ENCODE measurements at places on chromosomes 6 and 20.
A peak's percentile ranks its signal among the peaks of the same experiment; 100 is the strongest.

- no peak for DNase-seq
These were observed 236.3 kb upstream of the ZNF217 start for GRCh38 chr20:53829724-53830521.

- no peak for DNase-seq
These were observed 91.2 kb upstream of the SIRPA start for GRCh38 chr20:1803932-1804501.

DNA sequence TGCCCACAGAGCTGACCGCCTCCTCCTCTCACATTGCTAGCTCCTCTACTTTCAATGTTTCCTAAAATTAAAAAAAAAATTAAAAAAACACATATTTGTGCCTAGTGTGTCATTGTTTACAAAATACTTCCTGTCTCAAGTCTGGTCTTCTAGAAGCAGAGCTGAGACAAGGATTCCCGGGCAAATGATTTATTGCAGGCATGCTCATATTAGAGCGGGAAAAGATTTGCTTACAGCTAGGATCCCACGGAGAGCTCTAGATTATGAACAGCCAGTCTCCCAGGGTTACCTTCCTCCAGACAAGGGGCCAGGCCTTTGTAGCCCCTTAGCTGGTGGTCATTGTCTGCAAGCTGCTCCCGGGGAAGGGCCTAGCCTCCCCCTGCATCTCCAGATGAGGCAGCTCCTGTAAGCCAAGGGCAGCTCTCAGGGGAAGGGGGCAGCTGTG lies 9.4 kb downstream of the PACSIN1 start:
- no peak for DNase-seq

DNA sequence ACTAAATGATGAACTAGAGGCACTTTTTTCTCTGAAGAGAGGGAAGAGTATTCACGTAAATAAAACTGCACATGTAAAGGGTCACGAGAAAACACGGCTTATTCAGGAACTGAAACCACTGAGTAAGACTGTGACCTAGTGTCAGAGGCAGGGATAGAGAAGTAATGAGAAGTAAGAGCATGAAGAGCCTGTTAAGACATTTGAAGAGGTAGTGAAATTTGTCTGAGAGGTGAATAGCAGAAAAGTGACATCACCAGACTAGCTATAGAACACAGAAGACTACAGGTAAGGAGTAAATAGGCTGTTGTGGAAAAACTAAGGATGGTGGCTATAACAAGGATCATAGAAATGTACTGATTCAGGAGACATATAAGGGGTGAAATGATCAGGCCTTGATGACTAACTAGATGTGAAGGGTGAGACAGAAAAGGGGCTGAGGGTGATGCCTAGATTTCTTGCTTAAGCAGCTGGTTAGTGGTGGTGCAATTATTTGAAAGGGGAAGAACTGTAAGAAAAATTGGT lies 76.8 kb downstream of the REV3L start:
- DNase-seq, result no peak

- DNase-seq, result no peak
These were observed 186.7 kb upstream of the VGLL2 start for GRCh38 chr6:117078624-117079023.

GRCh38 chr6:106064756-106065155 lies 21.4 kb upstream of the PRDM1 start:
- no peak for DNase-seq

DNA sequence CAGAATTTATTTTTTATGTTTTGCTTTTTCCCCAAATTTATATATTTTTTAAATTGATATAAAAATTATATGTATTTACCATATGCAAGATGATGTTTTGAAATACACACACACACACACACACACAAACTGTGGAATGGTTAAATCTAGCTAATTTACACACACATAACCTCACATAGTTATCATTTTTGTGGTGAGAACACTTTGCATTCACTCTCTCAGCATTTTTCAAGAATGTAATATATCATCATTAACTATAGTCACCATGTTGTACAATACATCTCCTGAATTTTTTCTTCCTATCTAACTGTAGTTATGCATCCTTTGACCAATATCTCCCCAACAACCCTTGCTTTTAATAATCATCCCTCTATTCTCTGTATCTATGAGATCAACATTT lies 52.2 kb downstream of the GFRAL start:
- no peak for DNase-seq

DNA sequence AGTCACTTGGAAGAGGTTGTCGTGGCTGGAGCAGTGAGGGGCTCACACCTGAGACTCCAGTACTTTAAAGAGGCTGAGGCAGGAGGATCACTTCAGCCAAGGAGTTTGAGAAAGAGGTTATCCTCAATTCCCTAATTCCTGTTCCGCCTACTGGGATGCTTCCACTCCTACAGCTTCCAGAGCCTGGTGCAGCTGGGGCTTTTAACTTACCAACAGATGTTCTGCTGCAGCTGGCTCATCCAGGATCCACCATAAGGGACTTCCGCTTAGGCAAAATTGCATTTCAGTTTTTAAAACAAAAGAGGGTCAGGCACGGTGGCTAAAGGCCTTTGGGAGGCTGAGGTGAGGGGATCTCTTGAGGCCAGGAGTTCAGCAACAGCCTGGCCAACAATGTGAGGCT lies 59.1 kb upstream of the CDYL start:
- DNase-seq, result no peak

DNA sequence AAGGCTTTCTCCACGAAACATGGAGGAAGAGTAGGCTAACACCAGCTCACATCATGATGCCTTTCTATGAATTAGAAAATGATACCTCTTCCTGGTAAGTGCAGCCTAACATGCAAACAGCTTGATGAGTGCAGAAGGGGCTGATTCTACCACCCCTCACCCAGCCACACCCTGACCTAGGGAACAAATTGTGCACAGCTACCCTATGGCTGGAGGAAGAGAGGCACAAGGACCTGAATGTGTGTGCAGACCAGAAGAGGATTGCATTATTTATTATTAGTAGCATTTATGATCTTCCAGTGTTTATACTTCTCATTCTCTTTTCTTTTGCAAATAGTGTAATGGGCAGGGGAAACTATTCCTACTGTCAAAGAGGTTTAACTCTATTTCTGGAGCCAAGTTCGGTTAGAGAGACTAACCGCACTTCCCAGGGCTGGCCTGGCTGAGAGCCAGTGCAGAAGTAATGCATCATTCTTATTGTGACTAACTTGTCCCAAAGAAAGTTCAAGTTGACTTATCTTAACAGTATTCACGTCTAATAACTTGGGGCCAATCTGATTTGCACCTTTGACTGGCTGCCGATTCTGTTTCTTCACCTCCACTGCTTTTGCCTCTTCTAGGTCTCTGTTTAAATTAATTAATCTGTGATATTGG lies 237.5 kb downstream of the CD83 start:
- no peak for DNase-seq

GRCh38 chr20:25223179-25223661 lies 24.7 kb upstream of the PYGB start:
- DNase-seq, result no peak

GRCh38 chr6:1895721-1896120 lies 286.0 kb downstream of the FOXC1 start:
- DNase-seq, result no peak

DNA sequence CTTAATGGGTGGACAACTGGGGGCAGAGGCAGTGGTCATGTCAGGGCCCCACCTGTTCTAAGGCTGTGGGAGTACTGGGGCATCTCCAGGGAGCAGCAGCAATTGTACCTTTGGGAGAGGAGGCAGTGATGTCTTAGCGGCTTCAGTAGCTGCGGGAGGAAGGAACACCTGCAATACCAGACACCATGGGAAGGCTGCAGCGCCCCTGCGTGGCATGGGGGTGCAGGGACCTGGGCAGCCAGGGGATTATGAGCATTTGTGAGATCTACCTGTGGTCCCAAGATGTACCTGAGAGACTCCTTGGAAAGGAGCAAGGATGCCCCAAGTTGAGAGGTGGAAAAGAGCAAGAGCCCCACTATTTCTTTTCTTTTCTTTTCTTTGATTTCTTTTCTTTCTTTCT lies 112.1 kb upstream of the GPR6 start:
- DNase-seq, result no peak

- DNase-seq, result no peak
These were observed 411.7 kb upstream of the SOX4 start for GRCh38 chr6:21181866-21182265.

DNA sequence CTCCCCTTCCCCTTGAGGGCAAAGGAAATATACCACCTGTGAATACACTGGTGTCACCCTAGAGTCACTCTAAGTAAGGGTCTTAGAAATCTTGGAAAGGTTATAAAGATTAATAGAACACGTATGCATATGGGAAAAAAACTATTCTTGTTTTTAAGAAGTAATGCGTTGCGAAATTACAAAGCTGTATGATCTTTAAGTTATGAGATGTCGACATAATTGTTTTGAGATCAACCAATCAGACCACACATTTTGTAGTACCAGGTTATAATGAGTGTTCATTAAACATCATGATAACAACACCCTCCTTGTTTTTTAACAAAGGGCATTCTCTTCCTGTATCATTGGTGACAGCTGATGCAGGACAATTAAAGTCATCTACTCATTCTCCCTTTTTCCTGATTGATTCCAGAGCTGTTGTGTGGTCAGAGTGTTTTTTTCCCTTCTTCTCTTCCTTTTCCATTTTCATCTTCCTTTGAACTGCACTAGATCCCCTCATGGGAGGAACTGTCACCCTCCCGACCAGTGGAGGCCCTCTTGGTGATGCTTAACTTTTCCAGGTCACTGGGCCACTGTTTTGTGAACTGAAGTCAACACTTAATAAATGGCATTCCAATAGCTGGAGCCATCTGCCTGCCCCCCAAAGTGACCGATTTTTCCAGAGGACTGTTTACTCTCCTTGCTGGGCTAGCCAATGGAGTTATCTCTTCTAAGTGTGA lies 37.0 kb downstream of the PRDM1 start:
- no peak for DNase-seq

- no peak for DNase-seq
These were observed 18.5 kb upstream of the C6orf141 start for GRCh38 chr6:49531774-49532569.

GRCh38 chr6:4340544-4340943 lies 205.2 kb upstream of the ECI2 start:
- no peak for DNase-seq

GRCh38 chr6:169890049-169890448 lies 138.6 kb downstream of the ERMARD start:
- no peak for DNase-seq

DNA sequence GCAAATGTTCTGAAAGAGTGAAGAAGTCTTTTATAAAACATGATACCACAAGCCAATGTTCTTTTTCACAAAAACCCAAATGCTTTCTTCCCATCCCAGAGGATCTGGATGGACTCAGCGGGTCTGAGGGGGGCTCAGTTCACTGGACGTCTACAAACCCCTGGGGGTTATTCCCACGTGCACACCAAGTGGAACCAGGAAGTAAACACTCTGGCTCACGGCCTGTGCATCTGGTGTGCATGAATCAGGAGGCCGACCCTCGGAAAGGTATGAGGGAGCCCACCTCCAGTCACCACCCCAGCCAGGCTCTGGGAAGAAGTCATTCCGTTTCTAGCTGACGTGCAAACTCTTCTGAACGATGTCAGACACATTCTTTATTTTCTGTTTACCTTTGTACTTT lies 252.2 kb downstream of the DLL1 start:
- DNase-seq, result no peak

DNA sequence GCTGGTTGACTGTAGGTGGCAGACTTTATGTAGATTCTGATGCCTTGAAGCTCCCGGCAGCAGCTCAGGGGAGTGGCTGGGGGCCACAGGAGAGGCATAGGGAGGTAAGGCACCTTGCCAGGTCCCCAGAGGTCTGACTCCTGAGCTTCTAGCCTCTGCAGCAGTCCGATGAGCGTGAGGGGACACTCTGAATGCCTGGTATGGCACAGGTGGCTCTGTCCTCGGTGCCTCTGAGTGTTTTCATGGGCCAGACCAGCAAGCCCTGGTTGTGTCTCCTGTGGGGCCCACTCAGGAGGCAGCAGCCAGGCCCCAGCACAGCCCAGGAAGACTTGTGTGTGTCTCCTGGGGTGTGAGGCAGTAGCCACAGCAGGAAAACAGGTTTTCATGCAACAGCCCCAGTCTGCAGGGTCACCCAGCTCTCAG lies 39.7 kb upstream of the IRF4 start:
- no peak for DNase-seq

DNA sequence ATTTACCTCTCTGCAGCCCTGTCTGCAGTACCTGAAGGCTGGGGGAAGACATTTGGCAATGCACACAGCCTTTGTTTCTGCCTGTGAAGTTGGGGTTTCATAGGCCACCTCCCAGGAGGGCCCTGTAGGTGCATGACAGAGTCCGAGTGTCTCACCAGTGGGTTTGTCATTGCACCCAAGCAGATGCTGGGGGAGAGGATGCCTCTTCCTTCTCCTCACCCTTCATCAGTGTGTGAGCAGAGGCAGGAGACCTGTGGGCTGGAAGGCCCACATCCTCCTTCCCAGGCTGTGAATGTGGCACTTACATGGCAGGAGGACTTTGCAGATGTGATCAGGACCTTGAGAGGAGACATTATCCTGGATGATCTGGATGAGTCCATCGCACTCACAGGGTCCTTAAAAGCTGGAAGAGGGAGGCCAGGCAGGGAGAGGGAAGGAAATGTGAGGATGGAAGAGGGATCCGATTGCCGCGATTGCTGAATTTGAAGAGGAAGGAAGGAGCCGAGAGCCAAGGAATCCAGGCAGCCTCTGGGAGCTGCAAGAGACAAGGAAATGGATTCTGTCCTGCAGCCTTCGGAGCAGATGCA lies 30.4 kb downstream of the SYNJ2 start:
- no peak for DNase-seq

DNA sequence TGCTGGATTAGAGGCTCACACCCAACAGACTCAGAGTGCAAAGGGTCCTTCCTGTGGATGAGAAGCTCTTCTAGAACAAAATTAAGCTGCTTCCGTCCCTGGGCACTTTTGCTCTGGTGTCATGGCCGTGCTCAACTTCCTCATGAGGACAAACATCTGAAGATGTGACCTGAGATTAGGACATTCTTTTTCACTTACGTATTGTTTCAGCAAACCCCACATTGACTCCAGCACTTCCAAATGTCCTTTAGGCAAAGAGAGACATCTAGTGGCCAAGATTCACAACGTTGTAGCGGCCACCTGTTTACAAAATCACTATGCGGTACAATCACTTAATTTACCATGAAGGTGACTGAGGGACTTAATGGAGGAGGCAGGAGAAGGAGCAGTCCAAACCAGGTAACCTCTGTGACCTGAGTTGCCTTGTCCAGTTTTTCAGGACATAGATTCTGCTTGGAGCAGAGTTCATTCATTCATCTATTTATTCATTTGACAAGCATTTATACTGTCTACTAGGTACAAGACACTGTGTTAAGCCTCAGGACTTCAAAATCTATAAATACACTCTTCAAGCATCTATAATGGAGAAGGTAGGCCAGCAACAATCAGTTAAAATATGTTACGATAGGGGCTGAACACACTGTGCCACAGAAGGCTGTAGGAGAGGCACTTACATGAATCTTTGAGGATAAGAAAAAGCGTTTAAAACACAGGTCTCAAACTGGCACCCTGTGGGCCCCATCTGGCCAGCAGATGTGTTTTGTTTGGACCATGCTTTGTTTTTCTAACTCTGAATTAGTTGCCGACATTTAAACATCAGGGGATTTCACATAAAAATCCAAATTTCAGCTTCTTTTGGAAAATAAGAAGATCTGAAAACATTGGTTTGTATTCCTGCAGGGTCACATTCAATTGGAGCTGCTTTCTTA lies 5.6 kb upstream of the ADGRF1 start:
- DNase-seq, result peak; percentile 4

Measured in C1 segment of cervical spinal cord (tissue), 14 donors.